Stimulated activated CD4-positive, alpha-beta T cell treated with anti-CD3 and anti-CD28 coated beads, Interleukin-15, amount 100 ng/mL, for 48 hours (primary cell): ENCODE measurements at places on chromosomes 1 and 21.
A peak's percentile ranks its signal among the peaks of the same experiment; 100 is the strongest.

- DNase-seq: peak; percentile 47
Measured at GRCh38 chr1:109906160-109906838, 4.3 kb upstream of the CSF1 start.

DNA sequence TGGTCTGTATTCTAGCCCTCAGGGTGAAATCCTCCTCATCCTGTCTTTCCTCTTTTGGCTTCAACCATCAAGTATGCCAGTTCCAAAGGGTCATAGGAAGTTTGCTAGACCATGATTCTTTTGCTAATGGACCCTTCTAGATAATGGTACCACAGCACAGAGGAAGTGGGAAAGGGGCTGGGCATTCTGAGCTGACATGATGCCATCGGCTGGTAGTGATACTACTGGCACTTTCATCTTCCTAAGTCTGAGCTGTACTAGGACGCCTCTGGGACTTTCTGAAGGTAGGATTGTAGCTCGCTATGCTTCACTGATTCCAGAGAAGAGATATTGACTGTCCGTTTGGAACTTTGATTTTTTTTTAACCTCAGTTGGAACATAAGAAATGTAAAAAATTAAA is 11.4 kb downstream of the FASLG start:
- DNase-seq: no peak

DNA sequence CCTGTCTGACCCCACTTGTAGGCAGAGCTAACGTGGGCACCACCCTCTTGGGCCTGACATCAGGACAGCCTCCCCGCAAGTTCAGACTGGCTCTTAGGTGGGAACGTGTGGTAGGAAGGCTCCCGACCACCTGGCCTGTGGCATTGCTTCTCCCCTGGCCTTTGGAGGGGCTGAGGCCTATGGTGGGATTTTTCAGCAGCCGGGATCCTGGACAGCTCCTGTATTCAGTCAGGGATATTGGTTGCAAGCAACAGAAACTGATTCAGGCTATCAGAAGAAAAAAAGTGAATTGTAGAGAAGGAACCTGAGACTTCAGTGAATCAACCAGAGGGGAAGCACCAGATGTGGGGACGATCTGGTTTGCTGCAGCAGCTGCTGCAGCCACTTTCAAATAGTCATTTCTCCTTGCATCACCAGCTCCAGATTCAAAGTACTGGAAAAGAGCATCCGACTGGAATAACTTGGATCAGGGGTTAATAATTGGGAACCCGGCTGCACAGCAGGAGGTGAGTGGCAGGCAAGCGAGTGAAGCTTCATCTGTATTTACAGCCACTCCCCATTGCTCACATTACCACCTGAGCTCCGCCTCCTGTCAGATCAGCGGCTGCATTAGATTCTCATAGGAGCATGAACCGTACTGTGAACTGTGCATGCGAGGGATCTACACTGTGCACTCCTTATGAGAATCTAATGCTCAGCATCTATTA is 5.9 kb downstream of the RNF186 start:
- no peak for DNase-seq

DNA sequence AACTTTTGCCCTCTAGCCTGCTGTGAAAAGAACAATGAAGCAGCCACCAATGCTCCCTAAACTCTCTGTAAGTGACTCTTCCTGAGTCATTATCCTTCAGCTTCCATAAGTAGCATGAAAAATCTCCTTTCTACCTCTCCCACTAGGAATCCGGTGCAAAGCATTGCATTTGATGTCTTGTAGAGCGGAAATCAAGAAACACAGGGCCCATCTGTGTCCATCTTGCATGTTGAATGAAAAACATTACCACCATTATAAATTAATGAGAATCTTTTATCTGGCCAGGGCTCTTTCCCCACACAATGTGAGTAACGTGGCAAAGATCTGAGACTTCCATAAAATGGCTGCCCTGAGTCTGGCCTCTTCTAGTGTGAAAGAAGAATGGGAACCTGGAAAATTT is 324.4 kb downstream of the ADGRL2 start:
- DNase-seq: no peak

GRCh38 chr1:7561936-7562728 is 209.0 kb upstream of the VAMP3 start:
- no peak for DNase-seq

GRCh38 chr1:229671310-229671709 is 45.3 kb downstream of the URB2 start:
- DNase-seq: no peak

- DNase-seq: no peak
Measured at GRCh38 chr1:118099686-118100085, 85.3 kb downstream of the SPAG17 start.

GRCh38 chr21:46097336-46098293 is at the start of gene COL6A2:
Gene COL6A2, plus strand, starts transcription at chr21:46098112.
- DNase-seq: peak; percentile 20

DNA sequence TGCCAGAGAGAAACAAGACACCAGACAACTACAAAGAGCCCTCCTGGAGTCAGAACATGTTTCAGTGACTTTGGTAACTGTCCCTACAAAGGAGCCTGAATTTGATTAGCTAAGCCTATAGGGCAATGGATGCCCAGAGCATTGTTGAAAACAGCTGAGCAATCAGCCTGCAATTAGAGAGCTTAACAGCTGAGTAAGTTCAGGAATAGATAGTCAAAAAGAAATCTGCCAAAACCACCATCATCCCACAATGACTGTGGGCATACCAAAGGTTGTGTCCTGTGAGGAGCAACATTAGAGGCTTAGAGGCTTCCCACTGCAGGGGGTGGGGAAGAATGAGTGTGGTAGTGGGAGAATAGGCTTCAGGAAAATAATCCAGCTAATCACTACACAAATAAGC is 32.1 kb downstream of the SH3BP5L start:
- DNase-seq: no peak

DNA sequence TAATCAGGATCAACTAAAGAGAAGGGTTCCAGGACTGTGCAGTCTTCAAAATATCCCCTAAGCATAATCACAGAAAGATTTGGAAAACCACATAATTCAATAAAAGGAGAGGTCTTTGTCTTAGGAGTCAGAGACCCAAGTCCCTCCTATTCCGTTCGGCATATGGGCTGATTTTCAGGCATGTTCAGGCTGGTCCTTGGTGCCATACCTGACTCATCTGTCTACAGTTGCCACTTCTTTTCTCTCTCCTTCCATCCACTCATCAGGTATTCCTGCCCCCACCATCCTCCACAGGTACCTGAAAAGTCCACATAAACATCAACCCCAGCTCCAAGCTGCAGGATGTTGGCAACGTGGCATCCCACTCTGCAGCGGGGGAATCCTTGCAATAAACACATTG is 29.7 kb upstream of the RPL11 start:
- DNase-seq: no peak

DNA sequence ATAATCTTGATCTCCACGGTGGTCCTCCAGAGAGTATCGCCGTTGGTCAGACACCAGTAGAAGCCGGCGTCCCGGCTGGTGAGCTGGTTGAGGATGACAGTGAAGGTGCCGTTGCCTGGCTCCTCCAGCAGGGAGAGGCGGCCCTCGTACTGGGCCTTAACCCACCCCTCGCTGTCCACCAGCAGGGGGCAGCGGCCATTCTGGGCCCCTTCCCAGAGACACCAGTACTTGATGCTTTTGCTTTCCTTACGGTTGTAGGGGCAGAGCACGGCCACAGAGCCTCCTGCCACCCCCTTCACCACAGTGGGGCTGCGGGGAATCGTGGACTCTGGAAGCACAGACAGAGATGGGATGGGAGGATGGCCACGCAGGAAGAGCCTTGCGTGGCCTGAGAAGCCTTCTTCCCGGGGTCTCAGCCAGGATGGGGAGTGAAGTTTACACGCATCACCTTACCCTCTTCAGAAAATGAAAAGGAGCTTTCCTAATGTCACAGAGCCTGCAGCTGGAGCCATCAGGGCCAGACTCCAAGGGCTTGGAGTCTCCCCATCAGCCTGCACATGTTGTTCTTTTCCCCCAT is 10.7 kb downstream of the PIGR start:
- DNase-seq: peak; percentile 42

DNA sequence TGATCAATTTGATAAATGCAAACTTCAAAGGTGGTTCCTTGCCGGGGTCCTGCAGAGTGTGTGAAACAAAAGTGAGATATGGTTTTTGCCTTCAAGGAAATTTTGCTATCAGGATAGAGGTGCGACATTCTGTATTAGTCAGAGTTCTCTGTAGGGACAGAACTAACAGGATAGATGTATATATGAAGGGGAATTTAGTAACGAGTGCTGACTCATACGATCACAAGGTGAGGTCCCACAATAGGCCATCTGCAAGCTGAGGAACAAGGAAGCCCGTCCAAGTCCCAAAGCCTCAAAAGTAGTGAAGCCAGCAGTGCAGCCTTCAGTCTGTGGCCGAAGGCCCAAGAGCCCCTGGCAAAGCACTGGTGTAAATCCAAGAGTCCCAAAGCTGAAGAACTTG is 157.0 kb downstream of the RYR2 start:
- no peak for DNase-seq

DNA sequence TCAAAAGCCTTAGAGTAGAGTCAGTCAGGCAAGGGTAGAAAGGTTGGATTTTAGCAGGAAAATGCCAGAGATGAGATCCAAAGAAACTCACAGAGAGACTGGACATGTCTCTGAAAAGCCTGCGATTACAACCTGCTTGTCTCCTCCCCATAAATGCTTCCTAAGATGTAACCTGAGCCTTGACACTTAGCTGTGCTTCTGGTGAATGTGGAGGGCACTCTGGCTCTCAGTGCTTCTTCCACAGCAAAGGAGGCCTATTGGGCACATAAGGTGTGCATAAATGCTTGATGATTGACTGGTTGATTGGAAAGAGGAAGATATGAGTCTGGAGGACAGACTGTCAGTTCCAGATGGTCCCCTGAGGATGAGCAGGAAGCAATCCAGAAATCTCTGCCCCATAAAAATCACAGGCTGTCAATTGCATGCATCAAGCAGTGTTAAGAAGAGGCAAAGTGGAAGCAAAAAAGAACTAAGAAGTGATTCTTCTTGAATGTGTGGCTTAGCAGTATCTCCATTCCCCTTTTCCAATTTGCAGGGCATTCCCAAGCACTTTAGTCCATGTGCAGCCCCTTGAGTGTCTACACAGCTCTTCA is 236.2 kb upstream of the RRP15 start:
- no peak for DNase-seq

GRCh38 chr1:23578997-23579363 is 19.7 kb upstream of the ID3 start:
- no peak for DNase-seq

DNA sequence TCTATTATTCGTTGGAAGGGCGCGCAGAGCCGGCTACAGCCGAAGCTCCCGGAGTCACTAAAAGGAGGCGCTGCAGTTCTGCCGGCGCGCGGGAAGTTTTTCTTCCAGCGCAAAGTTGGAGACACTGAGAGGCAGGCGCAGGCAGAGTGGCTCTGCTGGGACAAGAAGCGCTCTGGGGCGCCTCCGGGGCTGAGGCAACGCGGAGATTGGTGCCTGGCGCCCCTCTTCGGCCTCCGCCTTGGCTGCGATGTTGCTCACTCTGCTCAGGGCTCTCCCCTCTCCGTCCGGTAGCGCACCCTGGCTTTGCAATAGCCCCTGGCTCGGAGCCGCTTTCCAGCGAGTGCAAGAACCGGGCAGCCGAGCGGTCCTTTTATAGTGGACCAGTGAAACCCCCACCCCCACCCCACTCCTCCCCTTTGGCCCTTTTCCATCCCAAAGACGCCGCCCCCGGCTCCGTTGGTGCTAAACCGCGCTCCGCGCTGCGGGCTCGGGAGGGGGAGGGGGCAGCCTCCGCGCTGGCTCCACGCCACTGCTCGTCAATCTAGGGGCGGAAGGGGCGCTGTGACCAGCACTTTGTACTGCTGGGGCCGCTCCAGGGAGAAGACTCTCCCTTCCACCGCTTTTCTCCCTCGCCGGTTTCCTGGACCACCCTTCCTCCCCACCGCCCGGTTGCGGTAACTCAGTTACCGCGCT is at the start of gene ADAMTS1:
ADAMTS1 (minus strand) TSS at position 344 of the 693 bp plus-strand sequence. CDS start 455 bp downstream, outside the sequence.
- DNase-seq: no peak

DNA sequence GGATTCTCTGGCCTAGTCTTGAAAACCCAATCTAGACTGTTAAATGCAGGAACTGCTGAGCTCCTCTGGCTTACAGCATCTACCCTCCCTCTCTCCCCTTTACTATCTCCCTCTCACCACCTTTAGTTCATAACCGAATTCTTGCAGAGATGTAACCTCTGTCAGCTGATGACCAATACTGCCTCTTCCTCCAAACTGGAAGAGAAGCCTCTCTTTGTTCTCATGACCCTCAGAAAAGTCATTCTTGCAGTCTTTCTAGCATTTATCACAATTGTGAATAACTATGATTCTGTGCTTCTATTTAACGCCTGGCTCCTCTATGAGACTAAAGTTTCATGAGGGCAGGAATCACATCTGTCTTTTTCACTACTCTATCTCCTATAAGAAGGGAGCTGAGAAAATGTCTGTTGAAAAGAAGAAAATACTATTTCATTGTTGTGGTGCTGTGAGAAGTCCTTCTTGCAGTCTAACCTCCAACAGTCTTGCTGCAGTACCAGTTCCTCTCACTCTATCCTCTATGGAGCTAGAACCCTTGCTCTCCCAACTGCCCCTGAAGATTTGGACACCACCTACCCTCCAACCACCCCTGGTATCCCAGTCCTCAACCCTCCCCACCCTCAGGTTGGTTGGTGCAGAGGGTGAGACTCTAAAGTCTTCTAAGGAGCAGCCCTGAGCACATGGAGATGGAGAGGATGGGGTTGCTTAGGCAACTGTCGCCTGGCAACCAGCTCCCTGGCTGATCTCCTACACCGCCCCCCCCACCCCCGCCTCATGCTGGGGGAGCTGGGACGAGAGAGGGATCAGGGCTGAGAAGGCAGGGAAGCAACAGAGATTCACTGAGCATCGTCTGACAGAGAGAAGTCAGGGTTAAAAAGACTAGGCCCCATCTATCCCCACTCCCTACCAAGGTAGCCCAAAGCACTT is 13.9 kb downstream of the MEF2D start:
- no peak for DNase-seq

DNA sequence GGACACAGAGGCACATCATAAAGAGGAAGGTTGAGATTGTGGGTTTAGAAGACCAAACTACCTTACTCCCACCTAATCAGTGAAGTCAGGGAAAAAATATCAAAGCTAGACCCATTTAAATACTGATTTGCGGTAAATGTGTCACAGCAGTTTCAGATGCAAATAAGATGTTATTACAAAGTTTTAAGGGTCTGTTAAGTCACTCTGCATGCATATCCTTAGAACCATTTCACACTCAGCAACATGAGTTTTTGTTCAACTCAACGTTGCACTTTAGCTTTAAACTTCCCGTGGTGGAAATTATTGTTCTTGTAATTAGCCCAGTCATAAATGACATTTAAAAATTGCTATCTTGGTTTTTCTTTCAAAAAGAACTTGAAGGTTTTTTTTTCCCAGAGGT is 34.8 kb downstream of the RPAP2 start:
- DNase-seq: no peak

GRCh38 chr1:62247391-62248168 is 52.9 kb downstream of the L1TD1 start:
- no peak for DNase-seq

DNA sequence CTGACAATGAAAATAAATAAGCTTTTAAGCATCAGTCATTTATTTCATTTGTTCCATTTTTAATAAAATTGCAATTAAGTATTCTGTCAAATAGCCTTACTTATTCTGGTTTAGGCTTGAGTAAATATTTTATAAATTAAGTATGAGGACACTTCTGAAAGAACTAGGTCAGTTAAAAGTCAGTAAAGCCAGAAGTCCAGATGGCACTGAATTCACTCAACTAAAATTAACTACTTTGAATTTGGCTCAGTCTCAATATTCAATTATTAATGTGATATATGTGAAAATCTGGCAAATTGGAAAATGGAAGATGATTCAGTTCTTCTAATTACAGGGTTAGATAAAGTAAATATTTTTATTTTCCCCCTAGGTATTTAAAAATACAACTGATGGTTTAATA is 174.2 kb downstream of the BRINP3 start:
- DNase-seq: no peak
